C1 segment of cervical spinal cord (tissue), 14 donors: ENCODE measurements at places on chromosomes 3 and 15.

DNA sequence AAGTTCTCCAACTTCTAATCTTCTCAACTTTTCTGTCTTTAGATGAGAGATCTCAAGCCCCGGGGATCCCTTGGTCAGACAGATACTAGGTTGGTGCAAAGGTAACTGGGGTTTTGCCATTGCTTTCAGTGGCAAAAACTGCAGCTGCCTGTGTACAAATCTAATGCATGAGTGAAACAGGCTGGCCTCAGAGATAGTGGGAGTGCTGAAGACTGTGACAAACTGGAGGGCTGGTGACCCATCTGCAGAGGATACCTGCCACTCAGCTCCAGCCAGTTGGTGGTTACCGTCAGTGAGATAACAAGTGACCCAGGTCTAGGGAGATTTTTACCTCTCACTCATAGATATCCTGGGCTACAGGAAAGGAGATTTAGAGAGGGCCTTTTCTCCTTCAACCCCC lies 85.7 kb downstream of the RYR3 start:
- no peak for DNase-seq

DNA sequence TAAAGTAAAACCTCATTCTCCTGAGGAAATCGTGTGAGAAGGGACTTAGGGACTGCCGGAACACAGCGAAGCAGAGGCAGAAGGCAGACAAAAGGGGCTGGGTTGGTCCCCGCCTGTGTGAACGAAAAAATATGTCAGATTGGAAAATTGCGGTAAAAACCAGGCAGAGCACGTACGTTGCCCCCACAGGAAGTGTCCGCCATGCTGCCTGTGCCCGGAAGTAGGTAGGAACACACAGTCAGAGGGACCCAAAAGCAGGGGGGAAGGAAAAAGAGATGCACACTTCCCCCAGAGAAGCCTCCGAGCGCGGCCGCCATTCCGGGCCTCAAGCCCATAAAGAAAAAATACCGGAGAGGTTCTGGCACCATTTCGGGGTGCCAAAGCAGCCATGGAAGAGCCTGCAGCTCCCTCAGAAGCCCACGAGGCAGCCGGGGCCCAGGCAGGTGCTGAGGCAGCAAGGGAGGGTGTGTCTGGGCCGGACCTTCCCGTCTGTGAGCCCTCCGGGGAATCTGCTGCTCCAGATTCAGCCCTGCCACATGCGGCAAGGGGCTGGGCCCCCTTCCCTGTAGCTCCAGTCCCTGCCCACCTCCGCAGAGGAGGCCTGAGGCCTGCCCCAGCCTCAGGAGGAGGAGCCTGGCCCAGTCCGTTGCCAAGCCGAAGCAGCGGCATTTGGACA lies at the start of gene MKRN3:
Gene MKRN3, plus strand, starts transcription at position 280 of the 676 bp plus-strand sequence. Its CDS starts 109 bp downstream, at position 389.
- DNase-seq: peak; percentile 25

DNA sequence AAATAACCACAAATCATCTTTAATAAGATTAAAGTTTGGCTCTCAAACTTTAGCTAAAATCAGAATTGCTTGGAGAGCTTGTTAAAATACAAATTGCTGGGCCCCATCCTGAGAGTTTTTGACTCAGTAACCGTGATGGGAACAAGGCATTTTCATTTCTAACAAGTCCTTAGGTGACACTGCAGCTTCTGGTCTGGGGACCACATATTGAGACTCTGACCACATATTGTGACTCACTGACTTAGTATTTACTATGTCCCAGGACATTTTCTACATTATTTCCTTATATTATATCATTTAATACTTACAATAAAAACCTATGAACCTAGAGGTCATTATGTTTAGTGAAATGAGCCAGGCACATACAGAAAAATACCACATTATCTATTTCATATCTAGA lies 164.5 kb downstream of the ZMAT3 start:
- no peak for DNase-seq

DNA sequence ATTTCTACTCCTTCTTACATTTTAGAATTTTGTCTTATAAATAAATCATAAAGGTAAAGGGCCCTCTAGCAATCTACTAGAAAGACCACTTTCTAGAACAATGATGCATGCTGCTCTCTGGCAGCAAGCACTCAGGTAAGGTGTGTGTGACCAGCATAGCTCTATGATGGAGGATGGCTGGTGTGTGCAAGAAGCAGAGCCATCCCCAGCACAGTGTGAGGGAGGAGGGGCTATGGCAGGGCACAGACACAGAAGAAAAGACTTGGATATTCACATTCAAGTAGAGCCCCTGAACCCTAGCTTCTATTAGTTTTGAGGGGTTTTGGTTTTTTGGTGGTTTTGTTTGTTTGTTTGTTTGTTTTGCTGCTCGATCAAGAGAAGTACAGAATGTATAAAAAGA lies 277.1 kb upstream of the CCDC54 start:
- no peak for DNase-seq

DNA sequence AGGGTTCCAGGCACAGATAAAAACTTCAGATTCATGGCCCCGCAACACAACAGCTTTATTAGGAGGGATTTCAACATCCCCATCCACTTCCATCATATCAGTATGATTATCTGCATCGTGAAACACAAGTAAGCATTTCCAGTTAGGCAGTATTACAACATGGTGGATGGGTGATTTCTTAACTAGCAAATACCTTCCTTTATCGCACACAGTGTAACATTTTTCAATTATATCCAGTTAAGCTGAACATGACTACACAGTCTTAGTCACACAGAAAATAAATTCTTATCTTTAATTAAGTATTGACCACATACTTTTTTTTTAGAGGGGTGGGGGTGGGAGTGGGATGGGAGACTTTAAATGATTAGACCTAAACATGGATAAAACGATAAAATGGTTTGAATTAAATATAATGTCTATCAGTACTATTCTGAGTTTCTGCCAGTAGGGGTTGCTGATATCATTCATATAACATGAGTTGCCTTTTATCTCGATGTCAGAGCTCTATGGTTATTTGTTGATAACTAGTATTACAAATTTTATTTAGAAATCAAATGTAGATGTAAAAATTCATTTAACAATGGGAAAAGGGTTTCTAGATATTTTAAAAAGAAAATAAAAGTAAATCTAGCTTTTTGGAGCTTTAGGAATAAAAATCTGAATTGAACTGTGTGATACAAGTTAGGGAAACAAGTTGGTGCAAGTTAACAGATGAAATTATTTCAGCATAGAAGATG lies 146.6 kb downstream of the TBL1XR1 start:
- no peak for DNase-seq

DNA sequence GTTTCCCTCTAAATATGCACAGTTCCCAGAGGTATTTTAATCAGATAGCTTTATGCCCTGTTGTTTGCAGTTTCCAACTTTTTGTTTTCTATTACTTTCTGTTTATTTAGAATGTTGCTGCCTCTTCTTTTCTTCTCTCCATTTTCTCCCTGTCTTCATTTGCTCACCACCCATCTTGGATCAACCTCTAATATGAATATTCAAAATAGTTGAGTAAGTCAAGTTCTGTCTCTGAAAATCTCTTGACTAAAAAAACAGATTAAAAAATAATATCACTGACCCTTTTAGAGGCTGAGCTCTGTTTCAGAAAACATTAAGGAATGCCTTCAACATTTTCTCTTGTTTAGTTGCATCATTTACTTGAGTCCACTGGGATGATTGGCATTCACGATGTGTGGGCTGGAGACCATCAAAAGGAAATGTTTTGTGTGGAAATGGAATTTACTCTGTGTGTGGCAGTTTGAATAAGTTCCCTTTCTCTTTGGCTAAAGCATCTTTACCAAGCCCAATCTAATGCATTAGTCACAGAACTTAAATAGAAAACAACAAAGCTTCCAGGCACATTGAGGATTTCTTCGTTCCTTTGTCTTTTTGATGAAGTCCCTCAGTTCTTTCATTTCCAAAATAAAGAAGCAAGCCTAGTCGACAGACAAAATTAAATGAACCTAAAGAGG lies 633.9 kb upstream of the TGFBR2 start:
- no peak for DNase-seq

DNA sequence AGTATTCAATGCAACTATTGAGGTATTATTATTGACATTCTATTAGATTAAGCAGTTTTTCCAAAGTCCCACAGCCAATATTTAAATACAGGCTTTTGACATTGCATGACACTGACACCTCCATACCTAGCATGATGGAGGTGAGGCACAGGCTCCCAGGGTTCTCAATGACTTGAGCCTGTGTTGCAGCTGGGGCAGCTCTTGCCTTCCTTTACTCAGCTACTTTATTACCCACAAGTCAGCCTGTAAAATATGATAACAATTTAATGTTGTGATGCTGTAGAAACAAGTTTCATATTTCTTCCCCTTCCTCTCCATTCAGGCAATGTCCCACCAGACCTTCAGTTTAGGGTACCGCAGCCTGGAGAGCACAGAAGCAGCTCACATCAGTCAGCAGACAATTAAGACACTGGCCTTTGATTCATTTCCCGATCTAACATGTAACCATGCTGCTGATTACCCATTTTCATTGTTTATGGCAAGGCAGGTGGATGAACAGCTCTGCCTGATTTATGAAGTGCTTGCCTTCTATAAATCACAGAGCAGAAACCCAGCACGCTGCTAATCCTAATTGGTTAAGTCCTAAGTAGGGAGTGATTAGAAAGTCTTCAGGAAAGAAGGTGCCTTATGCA lies 826.1 kb downstream of the AGBL1 start:
- DNase-seq: no peak

- no peak for DNase-seq
Observed at GRCh38 chr15:33600212-33600611, 289.4 kb downstream of the RYR3 start.
